ENCODE measurements at places on chromosomes 5 and 9.

DNA sequence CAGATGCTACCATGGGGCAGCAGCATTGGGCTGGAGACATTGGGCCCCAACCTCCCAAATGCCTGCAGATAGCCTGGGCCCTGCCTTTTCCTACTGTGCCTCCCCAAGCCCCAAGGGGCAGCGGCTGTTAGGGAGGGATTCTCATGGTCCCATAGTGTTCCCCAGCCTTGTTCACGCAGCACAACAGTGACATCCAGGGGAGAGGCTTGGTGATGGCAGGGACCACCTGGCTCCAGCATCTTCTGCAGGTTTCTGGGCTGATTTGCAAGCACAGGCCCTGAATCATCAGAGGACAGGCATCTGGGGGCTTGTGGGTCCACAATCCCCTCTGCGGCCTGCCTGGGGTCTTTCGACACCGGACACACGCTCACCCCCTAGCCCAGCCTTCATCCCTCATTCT lies 354.6 kb downstream of the SLIT3 start:
- no peak for DNase-seq

DNA sequence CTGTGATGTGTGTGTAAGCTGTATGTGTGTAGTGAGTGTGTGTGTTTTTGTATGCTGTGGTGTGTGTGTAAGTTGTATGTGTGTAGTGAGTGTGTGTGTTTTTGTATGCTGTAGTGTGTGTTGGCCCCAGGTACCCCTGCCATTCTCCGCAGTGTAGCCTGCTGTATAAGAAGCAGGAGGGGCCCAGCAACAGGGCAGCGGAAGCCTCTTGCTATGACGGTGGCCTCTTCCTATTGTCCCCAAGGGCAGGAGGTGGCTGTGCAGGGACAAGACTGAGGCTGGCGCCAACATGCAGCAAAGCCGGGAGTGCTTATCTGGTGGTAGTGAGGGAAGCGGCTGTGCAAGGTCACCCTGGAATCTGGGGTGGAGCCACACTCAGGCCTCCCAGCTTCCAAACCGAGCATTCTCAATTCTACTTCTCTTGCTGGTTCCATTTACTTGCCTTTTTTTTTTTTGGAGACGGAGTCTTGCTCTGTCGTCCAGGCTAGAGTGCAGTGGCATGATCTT lies 5.1 kb downstream of the SPAAR start:
- DNase-seq = no peak

- DNase-seq = no peak
Measured at GRCh38 chr9:3586066-3586465, 60.3 kb upstream of the RFX3 start.

DNA sequence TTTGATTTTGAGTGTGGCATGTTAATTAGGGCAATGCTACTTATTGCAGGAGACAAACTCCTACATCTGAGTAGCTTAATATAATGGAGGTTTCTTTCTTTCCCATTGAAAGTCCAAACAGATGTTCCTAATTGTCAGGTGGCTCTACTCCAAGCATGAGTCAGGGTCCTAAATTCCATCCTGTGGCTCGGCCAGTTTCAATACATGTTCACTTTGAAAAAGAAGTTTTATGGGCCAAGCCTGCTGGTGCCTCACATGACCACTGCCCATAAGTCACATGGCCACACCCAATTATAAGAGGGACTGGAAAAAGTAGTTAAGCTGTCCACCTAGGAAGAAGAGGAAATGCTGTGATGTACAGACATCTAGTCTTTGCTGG lies 170.4 kb downstream of the ARRDC3 start:
- DNase-seq = no peak

DNA sequence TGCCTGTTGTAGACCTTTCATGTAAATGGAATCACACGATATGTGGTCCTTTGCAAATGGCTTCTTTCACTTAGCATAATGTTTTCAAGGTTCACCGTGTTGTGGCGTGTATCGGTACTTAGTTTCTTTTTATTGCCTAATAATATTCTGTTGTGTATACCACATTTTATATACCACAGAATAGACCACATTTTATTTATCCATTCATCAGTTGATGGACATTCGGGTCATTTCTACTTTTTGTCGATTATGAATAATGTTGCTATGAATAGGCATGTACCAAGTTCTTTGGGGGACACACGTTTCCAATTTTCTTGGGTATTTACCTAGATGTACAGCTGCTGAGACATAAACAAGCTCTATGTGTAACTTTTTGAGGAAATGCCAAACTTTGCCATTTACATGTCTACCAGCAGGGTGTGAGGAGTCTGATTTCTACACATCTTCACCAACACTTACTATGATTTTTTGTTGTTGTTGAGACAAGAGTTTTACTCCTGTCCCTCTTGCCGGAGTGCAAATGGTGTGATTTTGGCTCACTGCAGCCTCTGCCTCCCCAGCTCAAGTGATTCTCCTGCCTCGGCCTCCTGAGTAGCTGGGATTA lies 144.7 kb downstream of the RGS3 start:
- no peak for DNase-seq

DNA sequence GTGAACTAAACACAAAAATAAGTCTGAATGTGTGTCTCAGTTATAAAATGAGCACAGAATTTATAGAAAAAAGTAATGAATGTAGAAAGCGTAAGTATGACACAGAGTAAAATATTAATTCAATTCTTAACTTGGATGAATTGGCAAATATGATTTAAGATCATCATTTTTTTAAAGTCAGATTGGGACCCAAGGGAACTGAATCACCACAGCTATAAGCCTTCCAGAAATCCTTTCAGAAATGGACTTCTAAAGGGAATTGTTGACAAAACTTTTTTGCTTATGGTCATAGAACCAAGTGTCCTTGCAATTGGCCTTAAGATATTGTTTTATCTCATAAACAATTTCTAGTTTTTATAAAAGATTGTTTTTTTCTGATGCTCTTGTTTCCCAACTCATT lies 495.1 kb upstream of the DAB2 start:
- DNase-seq = no peak

DNA sequence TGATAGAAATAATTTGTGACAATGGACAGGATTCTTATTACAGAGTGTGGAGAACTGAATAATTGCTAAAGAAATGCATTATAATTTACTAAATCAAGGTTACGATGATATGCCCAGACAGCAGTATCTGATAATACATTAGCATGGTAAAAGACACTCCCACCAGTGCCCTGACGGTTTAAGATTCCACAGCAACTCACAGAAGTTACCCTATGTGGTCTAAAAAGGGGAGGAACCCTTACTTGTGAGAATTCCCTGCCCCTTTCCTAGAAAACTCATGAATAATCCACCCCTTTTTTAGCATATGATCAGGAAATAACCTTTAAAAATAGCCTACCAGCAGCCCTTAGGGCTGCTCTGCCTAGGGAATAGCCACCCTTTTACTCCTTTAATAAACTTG lies 244.7 kb upstream of the SLC24A2 start:
- no peak for DNase-seq

Data from central memory CD4-positive, alpha-beta T cell (primary cell).